ENCODE measurements at places on chromosomes 5 and 9. TPM values are rescaled to one million over a fixed set of nuclear protein-coding genes. Genes with fewer than 3 reads are reported as not detected.
A peak's percentile ranks its signal among the peaks of the same experiment; 100 is the strongest.

DNA sequence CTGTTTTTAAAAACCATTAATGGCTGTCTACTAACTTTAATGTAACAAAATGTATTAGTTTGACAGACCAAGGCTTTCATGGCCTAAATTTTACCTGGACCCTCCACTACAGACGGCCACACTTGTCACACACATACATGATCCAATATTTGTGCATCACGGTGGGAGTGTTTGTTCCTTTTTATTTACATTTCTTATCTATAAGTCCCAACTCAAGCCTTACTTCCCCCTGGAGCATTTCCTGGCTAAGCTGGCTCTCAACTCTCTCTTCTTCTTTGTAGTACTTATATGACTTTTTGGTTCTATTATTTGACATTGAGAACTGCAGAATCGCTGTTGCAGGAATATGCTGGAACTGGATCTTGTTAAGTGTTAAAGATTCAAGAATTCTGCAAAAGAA lies 534.4 kb downstream of the RAB3C start:
- no peak overlapping the region for H3K4me3 ChIP-seq
- DNase-seq, result no peak
- H3K27ac ChIP-seq, result no peak overlapping the region
- no peaks in the 10 kb centered on the region for H3K36me3 ChIP-seq

DNA sequence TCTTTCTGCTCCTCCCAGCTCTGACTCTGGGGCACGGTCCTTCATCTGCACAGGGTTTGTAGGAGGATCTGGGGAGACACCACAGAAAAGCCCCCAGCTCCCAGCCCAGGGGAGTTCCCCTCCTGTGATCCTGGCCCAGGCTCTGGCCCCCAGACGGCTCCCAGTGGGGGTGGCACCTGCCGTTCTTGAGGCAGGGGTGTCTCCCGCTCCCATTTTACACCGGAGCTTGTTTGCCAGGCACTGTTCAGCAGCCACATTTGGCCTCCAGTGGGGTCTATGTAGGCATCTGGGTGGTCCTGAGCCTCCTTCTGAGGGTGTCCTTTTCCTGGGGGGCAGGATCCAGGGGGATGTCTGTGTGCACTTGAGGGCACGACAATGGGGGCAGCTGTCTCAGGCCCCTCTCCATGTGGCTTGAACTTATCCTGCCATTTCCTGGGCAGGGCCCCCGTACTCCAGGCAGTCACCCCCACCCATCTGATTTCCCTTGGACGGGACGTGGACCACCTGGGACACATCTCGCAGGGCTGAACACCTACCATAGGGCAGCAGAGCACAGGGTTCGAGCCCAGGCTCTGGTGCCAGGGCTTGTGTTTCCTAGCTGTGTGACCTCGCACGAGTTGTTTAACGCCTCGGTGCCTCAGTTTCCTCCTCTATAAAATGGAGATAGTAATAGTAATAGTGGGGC lies 275.0 kb upstream of the MVB12B start:
- H3K36me3 ChIP-seq, result no peaks in the 10 kb centered on the region
- no peak for DNase-seq
- peaks cover 5% of the 10 kb centered on the region for H3K27me3 ChIP-seq

LRRTM2 gene
- total RNA-seq, result 0.89 TPM

GRCh38 chr5:19917588-19918122 lies 70.3 kb downstream of the CDH18 start:
- no peaks in the 10 kb centered on the region for H3K27me3 ChIP-seq
- H3K27ac ChIP-seq, result no peak overlapping the region
- H3K36me3 ChIP-seq, result no peaks in the 10 kb centered on the region
- no peak for DNase-seq
- no peak overlapping the region for H3K4me3 ChIP-seq

- no peaks in the 10 kb centered on the region for H3K4me1 ChIP-seq
- peak overlapping the region; percentile 34 for H3K4me3 ChIP-seq
- peaks cover 6% of the 10 kb centered on the region for H3K27me3 ChIP-seq
- DNase-seq, result no peak
Observed at GRCh38 chr5:139848508-139849100, 53.0 kb downstream of the PSD2 start.

SLC6A19 gene
- total RNA-seq, result not detected

- no peak for DNase-seq
- H3K4me1 ChIP-seq, result no peaks in the 10 kb centered on the region
- peaks cover 64% of the 10 kb centered on the region for H3K36me3 ChIP-seq
- no peak overlapping the region for H3K27ac ChIP-seq
- no peak overlapping the region for H3K4me3 ChIP-seq
- no peaks in the 10 kb centered on the region for H3K27me3 ChIP-seq
Observed at GRCh38 chr5:37198061-37198460, 51.1 kb downstream of the CPLANE1 start.

DNA sequence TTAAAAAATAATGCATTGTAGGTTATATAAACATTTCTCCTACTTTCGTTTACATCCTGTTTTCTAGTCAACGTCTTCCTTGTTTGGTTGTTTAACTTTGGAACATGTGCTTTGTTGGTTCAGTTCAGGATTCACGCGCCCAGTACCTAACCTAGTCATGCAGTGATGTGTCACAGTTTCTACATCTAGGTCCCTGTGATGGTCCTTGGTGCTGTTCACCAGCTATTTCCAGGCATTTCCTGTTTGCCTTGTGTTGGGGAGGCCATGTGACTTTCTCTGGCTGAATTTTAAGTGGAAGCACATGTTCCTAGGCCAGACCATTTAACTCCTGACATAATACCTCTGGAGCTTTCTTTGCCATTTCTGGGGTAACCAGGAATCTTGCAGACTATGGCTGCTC lies 292.3 kb downstream of the SMARCA2 start:
- no peak overlapping the region for H3K4me3 ChIP-seq
- H3K36me3 ChIP-seq, result no peaks in the 10 kb centered on the region
- H3K27ac ChIP-seq, result no peak overlapping the region
- no peak for DNase-seq
- H3K4me1 ChIP-seq, result no peaks in the 10 kb centered on the region

- no peak overlapping the region for H3K27ac ChIP-seq
- H3K4me3 ChIP-seq, result no peak overlapping the region
- H3K36me3 ChIP-seq, result no peaks in the 10 kb centered on the region
- H3K4me1 ChIP-seq, result 0 out of 2 replicates have a peak, but pooled peaks cover 2% of the 10 kb centered on the region
Observed at GRCh38 chr5:154086641-154087040, 47.9 kb downstream of the MFAP3 start.

TMC1 gene
- not detected for total RNA-seq

DNA sequence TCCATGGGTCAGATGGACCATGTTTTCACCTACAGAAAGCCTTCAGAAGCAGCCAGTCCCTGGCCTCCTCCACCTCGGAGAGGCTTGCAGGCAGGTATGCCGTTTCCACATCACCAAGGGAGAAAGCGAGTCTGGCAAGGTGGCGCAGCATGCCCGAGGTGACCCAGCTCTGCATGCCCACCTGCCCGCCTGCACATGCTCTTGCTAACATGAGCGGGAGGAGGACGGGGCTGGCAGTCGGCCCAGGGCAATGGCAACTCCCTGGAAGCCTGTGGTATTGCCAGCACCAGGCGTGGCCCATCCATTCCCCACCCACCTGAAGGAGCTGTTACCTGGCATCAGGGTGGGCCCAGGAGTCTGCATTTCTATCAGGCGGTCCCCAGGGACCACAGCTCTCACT lies 3.3 kb upstream of the NINJ1 start:
- H3K27ac ChIP-seq, result no peak overlapping the region
- H3K4me1 ChIP-seq, result peaks cover 34% of the 10 kb centered on the region
- H3K27me3 ChIP-seq, result no peaks in the 10 kb centered on the region
- DNase-seq, result no peak
- no peaks in the 10 kb centered on the region for H3K36me3 ChIP-seq

DNA sequence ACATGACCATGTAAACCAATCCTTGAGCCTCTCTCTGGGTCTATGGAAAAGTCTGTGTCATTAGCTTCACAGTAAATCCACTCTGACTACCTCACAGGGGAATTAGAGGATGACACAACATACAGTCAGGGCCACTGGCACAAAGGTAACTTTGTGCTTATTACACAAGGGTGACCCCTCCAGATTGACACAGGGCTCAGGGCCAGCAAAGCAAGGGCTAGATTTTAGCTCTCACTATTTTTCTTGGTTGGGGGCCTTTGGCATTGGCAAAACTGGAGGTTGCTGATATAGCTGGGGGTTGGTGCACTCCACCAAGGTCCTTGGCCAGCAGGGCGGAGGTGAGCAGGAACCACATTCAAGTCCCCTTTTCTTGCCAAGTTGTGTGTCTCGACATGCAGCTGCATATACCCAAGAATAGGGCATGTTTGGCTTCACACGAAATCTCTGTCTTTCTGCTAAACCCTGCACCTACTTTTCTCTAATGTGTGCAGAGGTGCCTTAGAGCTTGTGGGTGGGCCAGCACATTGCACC lies 15.2 kb upstream of the OSMR start:
- no peaks in the 10 kb centered on the region for H3K4me1 ChIP-seq
- no peak for DNase-seq
- H3K27me3 ChIP-seq, result no peaks in the 10 kb centered on the region
- H3K36me3 ChIP-seq, result no peaks in the 10 kb centered on the region
- no peak overlapping the region for H3K27ac ChIP-seq

GLDC gene
- total RNA-seq, result not detected

DNA sequence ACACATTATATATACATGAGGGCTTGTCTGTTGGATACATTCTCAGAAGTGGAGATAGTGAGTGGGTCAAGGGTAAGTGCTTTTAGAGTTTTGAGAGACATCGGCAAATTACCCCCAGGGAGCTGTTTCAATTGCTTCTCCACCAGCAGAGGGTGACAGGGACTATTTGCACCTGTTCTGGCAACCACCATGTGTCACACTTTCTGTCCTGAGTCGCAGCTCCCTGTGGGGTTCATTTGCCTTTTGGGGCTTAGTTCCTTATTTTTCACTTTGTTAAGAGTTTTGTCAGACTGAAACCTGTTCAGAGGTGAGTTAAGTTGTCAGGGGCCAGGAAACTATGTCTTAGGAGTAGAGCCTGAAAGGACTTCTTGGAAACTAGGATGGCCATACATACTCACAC lies 20.1 kb upstream of the SLC36A1 start:
- H3K4me3 ChIP-seq, result no peak overlapping the region
- DNase-seq, result no peak
- no peak overlapping the region for H3K27ac ChIP-seq
- no peaks in the 10 kb centered on the region for H3K36me3 ChIP-seq
- H3K27me3 ChIP-seq, result peaks cover 7% of the 10 kb centered on the region

DNA sequence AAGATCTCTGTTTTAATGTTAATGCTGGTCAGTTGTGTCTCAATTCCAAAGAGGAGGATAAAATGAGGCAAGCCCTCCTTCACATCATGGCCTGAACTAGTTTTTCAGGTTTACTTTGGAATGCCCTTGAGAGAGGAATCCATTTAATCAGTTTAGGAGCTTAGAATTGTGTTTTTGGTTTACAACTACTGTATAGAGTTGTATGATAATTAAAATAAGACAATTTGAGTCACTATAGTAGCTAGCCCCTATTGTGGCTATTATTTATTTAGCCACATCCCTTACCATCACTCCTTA lies 107.8 kb upstream of the PRLR start:
- no peak for DNase-seq
- H3K36me3 ChIP-seq, result no peaks in the 10 kb centered on the region
- H3K4me1 ChIP-seq, result no peaks in the 10 kb centered on the region
- H3K27ac ChIP-seq, result no peak overlapping the region
- no peaks in the 10 kb centered on the region for H3K27me3 ChIP-seq
- no peak overlapping the region for H3K4me3 ChIP-seq

DNA sequence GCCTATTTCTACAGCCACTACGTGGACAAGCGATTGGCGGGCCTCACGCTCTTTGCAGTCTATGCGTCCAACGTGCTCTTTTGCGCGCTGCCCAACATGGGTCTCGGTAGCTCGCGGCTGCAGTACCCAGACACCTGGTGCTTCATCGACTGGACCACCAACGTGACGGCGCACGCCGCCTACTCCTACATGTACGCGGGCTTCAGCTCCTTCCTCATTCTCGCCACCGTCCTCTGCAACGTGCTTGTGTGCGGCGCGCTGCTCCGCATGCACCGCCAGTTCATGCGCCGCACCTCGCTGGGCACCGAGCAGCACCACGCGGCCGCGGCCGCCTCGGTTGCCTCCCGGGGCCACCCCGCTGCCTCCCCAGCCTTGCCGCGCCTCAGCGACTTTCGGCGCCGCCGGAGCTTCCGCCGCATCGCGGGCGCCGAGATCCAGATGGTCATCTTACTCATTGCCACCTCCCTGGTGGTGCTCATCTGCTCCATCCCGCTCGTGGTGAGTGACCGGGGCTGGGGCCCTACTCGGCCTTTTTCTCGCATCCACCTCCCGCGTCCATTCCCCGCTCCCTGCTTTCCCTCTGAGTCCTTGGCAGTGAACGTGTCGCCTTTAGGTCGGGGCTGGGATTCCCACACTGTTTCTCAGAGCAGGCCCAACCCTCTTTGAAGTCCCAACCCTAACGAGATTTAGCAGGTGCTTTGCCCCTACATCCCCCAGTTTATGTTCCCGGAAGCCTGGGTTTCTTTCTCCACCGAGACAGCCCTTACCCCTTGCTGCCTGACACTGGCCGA lies 1.8 kb downstream of the PTGER4 start:
- H3K4me3 ChIP-seq, result peak overlapping the region; percentile 8
- H3K27ac ChIP-seq, result no peak overlapping the region
- no peak for DNase-seq
- H3K36me3 ChIP-seq, result no peaks in the 10 kb centered on the region
- no peaks in the 10 kb centered on the region for H3K27me3 ChIP-seq

GRCh38 chr5:151094030-151094851 lies 13.4 kb upstream of the TNIP1 start:
- peaks cover 49% of the 10 kb centered on the region for H3K4me1 ChIP-seq
- H3K4me3 ChIP-seq, result no peak overlapping the region
- peak overlapping the region; percentile 44 for H3K27ac ChIP-seq
- no peaks in the 10 kb centered on the region for H3K27me3 ChIP-seq
- no peaks in the 10 kb centered on the region for H3K36me3 ChIP-seq

- H3K4me1 ChIP-seq, result no peaks in the 10 kb centered on the region
- no peak overlapping the region for H3K27ac ChIP-seq
- DNase-seq, result no peak
- H3K36me3 ChIP-seq, result no peaks in the 10 kb centered on the region
- no peak overlapping the region for H3K4me3 ChIP-seq
Observed at GRCh38 chr5:10220248-10220647, 29.4 kb downstream of the ATPSCKMT start.

DNA sequence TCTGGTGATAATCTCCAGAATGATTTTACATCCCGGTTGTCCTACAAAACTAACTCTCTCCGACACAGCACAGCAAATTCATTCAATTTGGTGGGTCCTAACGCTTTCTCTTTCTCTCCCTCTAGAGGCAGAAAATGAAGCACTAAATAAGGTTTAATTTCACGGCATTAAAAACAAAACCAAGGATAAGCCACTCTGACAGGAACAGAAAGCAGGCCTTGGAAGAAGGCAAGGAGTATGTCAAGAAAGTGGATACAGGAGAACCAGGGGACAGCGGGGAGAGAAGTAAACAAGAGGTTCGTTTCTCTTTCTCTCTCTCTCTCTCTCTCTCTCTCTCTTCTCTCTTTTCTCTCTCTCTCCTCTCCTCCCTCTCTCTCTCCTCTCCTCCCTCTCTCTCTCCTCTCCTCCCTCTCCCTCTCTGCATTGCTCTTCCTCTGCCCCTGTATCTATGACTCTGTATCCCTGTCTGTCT lies 49.8 kb downstream of the EBF1 start:
- peak overlapping the region; percentile 81 for H3K27ac ChIP-seq
- H3K27me3 ChIP-seq, result no peaks in the 10 kb centered on the region
- H3K4me3 ChIP-seq, result no peak overlapping the region
- peaks cover 27% of the 10 kb centered on the region for H3K4me1 ChIP-seq

All from SJCRH30 (cell line).